ENCODE measurements at places on chromosomes 12 and 14.

GRCh38 chr12:32897687-32898573, 1.4 kb upstream of the PKP2 start:
- no peak for DNase-seq

- DNase-seq, result no peak
Measured at GRCh38 chr12:42332301-42333285, 6.6 kb downstream of the PPHLN1 start.

DNA sequence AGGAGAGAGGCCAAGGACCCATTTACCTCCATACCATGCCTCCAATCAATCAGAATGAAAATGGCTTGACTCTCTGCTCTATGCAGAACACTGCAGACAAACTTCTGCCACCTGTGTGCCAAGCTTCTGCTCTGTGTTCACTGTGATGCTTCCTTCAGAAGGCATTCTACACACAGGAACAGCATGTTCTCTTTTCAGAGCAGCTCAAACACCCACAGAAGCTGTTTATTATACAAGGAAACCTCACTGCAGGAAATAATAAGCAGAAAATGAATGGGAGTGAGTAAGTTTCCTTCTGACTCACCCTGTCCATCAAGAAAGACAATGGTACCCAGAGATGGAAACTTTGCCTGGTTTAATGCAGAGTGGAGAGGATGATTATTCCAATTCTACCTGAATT, 2.4 kb upstream of the ESR2 start:
- no peak for DNase-seq

GRCh38 chr14:77275601-77276017, 4.6 kb upstream of the NGB start:
- DNase-seq, result no peak

DNA sequence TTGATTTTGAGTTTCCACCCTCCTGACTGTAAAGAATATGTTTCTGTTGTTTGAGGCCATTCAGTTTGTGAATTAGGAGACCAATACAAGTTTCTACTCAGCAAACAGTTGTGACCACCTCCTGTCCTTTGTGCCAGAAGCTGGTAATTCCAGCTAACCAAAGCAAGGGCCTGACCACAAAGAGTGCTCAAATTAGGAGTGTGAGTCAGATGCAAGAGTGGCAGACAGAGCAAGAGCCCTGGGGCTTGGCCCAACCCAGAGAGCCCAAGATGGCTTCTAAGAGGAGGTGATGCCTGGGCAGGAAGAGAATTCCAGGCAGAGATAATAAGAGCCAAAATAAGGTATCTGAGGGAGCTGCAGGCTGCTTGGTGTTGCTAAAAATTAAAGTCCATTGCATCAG, 77.7 kb upstream of the C14orf132 start:
- no peak for DNase-seq

GRCh38 chr12:12915656-12916055, 24.3 kb downstream of the GPRC5A start:
- no peak for DNase-seq

Data from activated effector memory CD4-positive, alpha-beta T cell treated with anti-CD3 and anti-CD28 coated beads, Interleukin-2, amount 50 U/mL, for 16 hours (primary cell).